ENCODE measurements at places on chromosomes 2 and 18.

DNA sequence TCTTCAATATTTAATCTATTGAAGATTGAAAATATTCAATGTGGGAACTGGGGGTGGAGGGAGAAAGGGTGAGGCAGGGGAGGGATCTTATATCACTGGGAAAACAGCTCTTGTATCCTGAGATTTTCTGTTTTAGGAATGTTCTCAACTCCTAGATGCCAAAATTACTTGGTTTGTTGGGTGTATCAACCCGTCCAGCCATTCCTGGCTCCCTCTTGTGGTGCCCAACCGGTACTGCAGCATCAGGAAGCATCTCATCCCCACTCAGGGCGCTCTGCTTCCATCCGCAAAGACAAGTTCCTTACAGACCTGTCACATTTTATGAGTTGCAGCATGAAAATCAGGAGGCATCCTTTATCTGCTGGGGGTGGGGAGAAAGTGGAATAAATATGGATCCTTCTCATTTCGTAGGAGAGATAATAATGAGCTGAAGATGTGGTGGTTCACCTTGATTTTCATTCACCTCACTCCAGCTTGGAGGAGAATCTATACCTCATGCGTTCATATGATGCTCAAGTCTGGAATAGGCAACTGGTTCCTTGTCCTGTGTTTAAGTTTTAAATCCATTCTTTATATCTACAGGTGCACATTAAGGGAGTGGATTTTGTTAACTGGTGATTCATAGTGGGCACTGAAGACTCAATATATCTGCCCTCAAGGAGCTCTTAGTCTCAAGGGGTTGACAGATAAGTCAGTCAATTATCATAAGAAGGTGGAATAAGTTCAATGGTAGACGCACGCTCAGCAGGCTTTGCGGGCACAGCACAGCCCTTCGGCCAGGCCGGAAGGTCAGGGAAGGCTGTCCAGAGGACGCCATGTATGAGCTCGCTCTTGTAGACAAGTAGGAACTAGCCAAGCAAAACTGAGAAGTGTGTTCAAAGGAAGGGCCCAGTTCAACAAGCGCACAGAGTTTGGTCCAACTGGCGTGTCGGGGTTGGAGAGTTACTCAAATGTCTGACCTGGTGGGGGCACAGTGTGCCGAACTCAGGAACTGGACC is 127.3 kb downstream of the RNF144A start:
- peak; percentile 10 for DNase-seq

DNA sequence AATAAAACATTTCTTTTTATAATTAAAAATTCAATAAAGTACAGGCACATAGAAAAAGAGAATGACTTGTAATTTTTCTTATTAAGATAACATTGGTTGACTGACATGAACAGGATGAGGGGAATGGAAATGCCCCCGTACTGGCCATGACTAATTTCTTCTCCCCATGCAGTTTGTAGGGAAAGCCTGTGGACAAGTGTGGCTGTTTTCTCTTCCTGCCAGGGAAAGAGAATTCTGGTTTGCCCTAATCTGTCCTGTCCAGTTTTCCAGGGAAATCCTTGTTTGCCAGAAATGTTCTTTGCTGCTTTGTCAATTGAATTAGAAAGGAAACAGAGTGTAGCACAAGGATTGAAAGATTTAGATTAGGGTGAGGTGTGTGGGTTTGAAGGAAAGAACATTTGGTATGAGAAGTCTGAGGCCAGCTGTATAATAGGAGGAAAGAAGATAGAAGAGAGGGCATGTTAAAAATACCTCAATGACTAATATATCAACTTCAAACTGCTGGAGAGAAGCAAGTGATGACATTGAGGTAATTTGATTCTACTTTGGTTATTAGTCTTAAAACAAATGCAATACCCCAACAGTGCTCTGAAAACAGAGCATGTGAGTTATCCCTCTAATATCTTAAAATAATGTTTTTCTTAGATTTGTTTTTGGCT is 593.9 kb upstream of the ZNF804A start:
- no peak for DNase-seq

DNA sequence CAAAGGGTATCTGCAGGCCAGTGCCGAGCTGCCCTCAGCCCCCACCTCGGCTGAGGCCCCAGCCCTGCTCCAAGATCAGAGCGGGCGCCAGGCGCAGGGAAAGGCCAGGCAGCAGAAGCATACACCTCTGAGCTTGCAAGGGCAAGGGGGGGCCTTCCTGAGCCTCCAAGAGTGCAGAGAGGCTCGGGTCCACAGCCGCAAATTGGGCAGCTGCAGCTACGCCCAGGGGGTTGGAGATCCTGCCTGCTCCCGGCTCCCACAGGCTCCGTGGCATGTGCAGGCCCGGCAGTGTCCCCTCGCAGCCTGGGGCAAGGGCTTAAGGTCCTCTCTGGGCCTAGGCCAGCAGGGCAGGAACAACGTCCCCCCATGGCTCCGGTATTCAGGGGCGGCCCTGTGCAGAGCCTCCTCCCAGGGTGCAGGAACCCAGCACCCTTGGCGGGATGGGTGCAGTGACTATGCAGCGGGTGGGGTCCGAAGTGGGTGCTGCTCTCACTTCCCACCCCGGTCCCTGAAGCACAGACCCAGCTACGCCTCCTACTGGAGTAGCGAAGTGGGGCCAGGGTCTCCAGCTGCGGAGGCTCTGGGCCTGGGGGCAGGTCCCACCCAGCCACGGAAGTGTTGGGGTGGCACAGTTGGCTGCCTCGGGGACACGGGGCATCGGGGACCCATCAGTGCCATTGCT is 120.2 kb upstream of the TMEFF2 start:
- no peak for DNase-seq

GRCh38 chr18:69838620-69839411 is 108.9 kb downstream of the CD226 start:
- DNase-seq: no peak

DNA sequence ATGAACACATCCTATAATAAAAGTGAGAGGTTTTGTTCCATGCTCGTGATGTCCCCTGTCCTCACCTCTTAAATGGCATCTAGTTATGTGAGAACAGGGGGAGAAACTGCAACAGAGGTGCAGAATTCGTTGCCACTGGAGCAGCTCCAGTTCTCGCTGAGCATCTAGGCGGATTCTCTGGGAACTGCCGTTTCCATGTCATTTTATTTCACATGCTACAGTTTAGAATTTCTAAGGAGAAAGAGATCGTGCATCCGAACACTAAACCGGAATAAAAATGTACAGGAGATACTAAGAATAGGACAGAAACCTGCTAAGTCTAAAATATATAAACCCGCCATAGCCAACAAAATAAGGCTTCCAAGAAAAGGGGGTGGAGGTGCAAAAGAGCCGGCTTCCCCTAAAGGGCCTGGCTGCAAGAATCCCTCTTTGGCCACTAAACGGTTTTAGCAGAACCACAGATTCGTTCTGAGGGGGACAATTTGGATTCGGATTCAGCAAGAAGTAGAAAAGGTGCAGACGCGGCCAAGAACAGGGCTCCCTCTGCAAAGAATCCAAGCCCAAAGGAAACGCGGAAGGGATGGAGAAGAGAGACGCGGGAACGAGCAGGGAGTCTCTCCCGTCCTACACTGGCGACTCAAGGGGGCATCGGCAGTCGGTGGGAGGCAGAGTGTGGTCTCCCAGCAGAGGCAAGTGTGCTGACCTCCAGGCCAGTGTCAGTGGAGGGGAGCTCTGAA is 1.3 kb downstream of the TMEM163 start:
- DNase-seq: no peak

- no peak for DNase-seq
Observed at GRCh38 chr2:174395969-174396630, 570 bp downstream of the SCRN3 start.

DNA sequence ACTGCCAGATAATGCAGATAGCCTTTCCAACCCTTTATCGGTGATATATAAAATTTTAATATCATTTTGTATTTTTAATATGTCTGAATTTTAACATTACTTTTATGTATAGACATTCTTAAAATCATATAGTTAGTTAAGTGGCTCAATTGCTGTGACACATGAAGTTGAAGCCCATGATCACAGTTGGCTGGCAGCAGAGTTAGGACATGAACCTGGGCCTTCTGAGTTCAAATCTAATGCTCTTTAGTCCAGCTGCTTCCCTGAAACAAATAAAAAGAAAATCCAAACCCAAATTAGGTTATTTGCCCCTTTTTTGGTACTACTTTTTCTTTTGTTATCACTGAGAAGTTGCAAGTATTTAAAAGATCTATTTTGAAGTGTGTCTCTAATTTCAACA is 5.6 kb downstream of the ELP2 start:
- no peak for DNase-seq

GRCh38 chr2:62705859-62706720 is 577 bp downstream of the EHBP1 start:
- peak; percentile 52 for DNase-seq

- no peak for DNase-seq
Observed at GRCh38 chr2:110865188-110865587, 132.8 kb downstream of the ACOXL start.
